ENCODE measurements at places on chromosomes 3 and 15.

DNA sequence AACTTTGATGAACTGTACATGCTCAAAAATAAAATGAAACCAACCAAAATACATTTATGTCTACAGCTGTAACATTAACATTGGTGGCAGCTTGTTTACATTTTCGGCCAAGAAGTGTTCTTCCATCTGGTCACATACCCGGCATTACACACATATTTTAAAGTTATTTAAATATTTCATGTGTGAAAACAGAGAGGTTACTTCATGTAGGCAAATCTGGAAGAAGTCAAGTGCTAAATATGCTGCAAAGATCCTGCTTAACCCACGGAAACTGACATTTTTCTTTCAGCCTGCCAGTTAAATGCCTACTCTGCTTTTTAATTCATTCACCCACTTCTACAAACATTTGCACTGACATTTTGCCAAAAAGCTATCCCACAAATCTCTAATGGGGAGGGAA lies 69.7 kb downstream of the MB21D2 start:
- DNase-seq: no peak

DNA sequence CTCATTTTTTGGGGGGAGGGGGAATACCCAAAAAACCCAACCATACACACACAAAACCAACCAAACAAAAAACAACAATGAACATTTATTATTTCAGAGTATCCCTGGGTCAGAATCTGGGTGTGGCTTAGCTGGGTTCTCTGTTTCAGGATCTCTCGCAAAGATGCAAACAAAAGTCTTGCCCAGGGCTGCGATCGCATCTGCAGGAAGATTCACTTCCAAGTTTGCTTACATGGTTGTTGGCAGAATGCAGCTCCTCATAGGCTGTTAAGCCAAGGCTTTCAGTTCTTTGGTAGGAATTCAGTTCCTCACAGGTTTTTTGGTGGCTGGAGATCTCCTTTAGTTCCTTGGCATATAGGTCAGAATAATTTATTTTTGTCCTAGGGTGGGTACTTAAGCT lies 13.7 kb upstream of the ARIH1 start:
- DNase-seq: no peak

DNA sequence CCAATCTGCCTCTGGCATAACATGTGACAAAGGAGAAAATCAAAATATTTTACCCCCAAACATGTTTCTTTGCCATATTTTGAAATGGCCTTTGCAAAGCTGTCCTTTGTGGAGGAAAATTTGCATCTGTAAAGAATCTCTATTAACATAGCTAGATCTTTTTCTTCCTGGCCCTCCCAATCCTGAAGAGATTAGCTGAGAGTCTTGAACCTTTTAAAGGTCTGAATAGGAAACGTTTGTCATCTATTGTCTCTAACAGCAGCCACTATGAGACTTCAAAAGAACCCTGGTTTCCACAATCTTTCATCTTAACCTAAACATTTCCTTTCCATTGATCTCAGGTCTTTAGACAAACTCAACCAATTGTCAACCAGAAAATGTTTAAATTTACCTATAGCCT lies 520.9 kb upstream of the TGFBR2 start:
- DNase-seq: no peak

GRCh38 chr15:41942886-41943285 lies 29.5 kb downstream of the EHD4 start:
- no peak for DNase-seq

DNA sequence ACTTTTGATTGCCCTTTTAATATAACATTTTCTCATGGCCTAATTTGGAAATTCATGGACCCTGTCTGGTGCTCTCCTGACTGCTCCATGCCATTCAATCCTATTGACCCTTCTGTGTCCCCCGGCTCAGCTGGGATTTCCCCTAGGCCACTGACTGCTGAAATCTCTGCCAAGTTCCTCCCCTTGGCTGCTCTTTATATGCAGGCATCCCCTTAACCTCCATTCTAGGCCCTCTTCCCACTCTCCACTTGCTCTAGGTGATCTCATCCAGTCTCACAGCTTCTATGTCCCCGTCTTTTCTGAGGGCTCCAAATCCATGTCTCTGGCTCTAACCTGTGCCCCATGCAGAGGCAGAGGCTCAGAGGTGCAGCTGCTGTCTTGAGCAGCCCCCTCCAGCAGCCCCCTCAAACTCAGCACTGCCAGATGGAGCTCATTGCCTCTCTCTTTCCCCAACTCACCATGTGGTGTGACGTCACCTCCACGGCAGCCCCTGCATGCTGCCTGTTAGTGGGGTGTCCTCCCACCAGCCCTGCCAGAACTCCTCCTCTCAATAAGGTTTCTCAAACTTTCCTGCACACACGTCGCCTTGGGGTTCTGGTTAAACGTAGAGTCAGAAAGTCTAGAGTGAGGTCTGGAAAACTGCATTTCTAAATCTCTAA lies 6.6 kb downstream of the FSD2 start:
- no peak for DNase-seq

Measured in amygdala (tissue), 56 donors.